ENCODE measurements at places on chromosomes 11 and 22. TPM values are rescaled to one million over a fixed set of nuclear protein-coding genes. Genes with fewer than 3 reads are reported as not detected.

FOLH1 gene
- total RNA-seq, result 0.98 TPM

DNA sequence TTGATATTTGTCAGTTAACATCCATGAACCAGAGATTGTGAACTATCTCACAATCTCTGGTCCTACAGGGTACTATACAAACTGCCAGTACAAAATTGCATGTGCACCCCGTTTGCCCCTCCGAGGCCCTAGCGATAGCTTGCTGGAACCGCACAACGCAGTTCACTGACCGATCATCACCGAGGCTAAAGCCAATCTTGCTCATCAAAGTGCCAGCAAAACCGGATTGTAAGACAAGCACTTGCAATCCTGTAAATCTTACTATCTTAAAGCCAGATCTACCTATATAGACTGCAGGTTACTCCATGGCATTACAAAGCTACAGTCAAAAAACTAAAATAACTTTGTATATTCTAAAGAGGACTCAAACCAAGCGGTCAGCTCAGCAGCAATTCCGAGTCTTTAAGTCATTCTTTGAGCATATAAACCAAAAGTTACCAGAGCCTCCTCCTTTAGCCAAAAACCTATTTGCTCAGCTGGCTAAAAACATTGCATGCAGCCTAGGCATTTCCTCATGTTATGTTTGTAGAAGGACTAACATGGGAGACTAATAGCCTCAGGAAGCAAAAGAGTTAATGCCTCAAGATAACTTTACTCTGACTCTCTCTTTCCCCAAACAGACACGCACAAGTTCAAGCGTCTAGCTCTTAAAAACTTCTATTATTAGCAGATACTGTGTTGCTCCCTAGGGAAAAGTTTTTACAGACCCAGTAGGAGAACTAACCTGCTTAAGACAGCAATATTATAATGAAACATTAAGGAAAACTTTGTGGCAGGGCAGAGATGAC lies 30.7 kb upstream of the CPT1A start:
- ATAC-seq, result peak; percentile 52

DNA sequence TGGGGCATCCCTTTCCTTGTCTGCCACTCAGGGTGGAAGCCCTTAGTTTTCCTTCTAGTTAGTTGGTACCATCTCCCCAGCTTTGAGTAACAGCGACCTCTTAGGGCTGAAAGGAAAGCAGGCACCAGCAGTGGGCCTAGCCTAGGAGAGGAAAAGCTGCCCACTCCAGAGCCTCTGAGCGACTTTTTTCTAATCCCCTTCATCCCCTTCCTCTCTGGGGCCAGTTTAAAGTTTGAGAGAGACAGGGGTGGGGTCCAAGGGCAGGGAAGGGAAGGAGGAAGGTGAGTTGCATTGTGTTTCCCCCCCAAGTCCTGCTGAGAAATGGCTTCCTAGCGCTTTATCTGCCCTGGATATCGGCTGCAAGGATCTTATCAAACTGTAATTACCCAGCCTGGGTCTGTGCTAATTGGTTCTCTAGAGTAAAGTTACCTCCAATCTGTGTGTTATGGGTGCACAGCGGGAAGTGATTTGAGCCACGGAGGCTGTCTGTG lies 573.9 kb upstream of the CADM1 start:
- ATAC-seq, result peak; percentile 49

DNA sequence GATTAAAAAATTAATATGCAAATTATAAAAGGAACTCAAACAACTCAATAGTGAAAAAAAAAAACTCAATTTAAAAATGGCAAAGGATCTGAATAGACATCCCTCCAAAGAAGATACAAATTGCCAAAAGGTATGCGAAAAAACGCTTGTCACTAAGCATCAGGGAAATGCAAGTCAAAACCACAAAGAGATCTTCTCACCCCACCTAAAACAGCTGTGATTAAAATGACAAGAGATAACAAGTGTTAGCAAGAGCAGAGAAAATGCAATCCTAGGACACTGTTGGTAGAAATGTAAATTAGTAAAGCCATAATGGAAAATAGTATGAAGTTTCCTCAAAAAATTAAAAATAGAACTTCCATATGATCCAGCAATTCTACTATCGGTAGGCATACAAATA lies 166.3 kb upstream of the ZC3H12C start:
- ATAC-seq, result no peak

GGT5 gene
- 0.21 TPM for total RNA-seq

DNA sequence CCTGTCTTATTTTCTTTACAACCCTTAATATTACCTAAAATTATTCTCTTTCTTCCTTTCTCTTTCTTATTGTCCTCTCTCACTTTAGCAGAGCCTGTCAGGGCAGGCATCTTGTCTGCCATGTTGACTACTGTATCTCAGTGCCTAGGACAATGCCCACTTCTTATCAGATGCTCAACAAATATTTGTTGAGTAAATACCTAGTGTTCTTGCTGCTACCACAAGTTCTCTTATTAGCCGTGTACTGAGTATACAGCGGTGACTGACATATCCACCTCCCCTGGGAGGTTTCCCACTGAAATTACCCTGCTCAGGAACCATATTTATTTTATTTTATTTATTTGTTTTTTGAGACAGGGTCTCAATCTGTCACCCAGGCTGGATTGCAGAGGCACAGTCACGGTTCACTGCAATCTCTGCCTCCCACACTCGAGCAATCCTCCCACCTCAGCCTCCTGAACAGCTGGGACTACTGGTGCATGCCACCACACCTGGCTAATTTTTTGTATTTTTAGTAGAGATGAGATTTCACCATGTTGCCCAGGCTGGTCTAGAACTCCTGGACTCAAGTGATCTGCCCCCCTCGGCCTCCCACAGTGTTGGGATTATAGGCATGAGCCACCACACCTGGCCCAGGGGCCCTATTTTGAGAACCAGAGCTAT lies 6.7 kb downstream of the HPX start:
- ATAC-seq, result peak; percentile 49

E2F8 gene
- total RNA-seq, result 0.13 TPM

DNA sequence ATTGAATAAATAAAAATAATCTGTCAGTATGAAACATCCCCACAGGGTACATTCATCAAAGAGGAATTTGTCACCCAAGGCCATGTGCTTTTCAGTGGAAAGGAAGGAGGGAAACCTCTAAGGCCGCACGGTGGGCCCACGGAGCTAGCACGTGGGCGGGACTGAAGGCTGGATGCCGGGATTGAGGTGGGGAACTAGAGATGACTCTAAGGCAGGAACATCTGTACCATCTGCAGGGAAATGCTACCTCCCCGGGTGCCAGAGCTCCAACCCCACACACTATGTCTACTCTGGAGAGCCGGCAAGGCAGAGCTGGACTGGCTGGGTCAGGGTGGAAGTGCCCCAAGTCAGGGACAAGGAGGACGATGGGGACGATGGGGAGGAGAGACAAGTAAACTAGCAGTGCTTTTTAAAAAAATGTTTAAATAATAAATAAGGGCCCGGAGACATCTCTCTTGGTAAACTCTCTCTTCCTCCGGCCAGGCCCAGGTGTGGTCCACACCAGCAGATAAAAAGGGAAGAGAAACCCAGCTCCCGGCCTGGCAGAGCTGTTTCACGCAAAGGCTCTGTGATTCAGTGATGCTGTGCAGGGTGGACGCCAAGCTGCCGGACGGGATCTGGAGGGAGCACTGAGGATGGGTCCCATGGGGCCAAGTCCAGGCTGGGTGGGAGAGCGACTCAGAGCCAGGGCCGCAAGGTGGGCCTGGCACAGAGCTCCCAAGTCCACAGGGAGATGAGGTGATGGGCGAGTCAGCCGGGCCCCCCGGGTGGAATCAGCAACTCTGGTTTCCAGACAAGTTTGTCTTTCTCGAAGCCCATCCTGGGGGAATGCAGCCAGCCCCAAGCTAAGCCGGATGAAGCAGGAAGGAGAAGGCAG lies 5.8 kb downstream of the LIF start:
- no peak for ATAC-seq

DNA sequence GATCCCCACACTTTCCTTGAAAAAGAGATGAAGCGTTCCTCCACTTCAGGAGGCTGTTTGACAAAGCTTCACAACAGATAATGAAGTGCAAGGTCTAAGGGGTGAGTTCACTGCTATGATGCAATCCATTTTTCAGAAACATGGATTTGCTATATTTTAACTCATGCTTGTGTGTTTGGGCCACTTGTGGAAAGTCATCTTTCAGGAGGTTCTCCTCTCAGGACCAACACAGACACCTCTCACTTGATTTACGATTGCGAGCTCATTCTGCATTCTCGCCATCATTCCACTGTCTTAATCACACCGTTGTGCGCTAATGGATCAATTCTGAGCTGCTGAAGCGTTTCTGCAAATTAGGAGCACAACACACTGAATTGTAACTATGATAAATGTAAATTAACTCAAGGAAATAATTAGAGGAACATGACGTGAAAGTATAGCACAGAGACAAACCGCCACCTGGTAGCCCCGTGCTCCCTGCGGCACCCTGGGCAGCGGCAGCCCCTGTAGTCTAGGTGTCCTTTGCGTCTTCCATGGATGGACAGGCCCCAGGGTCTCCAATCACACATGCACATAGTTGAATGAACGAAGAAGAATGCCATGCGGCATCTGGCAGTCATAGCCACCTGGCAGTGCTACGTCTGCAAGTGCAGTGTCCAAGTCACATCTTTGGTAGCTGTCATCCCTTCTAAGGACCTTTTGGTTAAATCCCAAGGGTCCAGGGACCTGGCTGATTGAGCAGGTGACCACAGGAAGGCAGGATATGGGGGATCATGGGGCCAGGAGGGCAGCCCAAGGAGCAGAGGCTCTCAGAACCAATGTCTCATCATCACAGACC lies 28.1 kb upstream of the RTL6 start:
- ATAC-seq, result peak; percentile 72

OR2AG1 gene
- 0.21 TPM for total RNA-seq

DNA sequence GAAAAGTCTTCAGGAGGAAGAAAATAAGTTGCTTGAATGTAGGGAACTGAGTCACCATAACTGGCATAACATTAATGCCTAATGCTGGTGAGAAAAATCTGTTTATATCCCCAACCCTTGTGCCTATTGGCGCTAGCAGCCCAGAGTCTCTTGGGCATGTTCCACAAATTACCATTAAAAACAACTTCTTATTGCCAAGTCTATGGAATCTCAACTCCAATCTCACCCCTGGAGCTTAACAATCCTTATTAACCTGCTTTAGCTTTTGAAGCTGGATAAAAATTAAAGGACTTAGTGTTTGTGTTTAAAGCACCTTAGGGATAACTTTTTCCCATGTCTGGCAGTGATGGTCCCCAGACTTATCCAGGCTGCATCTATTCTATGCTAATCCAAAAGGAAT lies 143.0 kb downstream of the APIP start:
- ATAC-seq, result no peak

GRCh38 chr22:31345331-31346254 lies 553 bp downstream of the PATZ1 start:
- ATAC-seq, result peak; percentile 48

DNA sequence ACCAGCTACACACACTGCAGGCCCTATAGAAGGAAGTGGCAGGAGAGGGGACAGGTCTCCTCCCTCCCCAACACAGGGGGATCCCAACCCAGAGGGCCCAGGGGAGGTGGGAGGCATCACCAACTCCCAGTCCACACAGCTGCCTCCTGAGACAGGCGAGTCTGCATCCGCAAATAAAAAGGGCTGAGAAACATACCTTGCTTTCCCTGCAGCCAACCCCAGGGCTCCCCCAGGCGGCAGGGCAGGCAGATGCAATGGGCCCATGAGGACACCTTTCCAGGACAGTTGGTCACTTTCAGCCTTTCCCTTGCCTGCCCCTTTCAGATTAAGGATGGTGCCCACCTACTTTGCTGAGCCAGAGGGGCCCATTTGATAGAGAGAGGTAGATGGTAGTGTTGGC lies 180.0 kb downstream of the BRD1 start:
- no peak for ATAC-seq

GRCh38 chr11:44959064-44959463 lies 8.4 kb upstream of the TP53I11 start:
- ATAC-seq, result no peak

DNA sequence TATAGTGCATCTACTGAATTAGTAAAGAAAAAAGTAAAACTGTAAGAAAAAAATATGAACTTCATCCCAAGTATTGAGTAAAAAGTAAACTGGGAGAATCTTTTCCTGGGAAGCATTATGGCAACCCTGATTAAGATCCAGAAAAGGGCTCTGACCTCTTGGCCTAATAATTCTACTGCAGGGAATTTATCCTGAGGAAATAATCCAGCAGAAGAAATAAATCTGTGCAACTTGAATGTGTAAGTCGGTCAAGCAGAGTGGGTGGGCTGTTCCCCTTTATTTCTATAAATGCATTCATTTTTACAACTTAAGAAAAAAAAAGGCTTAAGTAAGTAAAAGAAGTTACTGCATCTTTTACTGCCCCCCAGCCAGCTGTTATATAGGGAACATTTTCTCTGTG lies 111.2 kb upstream of the PARVA start:
- no peak for ATAC-seq

DNA sequence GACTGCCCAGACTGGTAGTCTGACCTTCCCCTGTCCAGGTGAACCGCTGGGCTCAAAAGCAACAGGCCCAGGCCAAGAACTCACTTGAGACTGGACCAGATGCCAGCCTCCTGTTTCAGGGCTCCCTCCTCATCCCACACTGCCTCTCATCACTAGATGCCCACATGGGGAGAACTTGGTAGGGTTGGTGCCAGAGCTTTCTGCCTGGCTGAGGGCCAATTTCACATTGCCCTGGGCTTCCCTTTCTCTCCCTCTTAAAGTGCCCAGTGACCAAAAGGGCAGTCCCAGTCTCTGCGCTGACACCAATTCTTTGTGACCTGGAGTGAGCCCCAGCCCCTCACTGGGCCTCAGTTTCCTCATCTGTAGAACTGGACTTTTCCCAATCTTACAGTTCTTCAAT lies 41.7 kb downstream of the C11orf58 start:
- ATAC-seq, result no peak

GRCh38 chr22:25083807-25084200 lies 115.9 kb upstream of the CRYBB3 start:
- peak; percentile 34 for ATAC-seq

DNA sequence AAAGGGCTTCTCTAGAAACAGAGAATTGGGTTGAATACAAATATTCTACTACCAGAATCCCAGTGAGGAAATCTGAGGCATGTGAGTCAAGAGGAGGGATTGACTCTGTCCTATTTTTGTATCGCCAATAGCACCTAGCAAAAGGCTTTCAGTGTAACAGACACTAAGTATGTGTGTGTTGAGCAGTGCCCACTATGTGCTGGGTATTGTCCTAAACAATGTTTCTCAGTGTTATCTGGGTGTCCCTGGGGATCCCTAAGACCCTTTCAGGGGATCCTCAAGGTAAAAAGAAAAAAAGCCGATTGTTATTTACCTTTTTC lies 21.0 kb upstream of the RBFOX2 start:
- no peak for ATAC-seq

PKDREJ gene
- 0.33 TPM for total RNA-seq
